ENCODE measurements at places on chromosomes 2 and 18.

- DNase-seq, result no peak
Observed at GRCh38 chr2:189454009-189454408, 12.7 kb downstream of the WDR75 start.

DNA sequence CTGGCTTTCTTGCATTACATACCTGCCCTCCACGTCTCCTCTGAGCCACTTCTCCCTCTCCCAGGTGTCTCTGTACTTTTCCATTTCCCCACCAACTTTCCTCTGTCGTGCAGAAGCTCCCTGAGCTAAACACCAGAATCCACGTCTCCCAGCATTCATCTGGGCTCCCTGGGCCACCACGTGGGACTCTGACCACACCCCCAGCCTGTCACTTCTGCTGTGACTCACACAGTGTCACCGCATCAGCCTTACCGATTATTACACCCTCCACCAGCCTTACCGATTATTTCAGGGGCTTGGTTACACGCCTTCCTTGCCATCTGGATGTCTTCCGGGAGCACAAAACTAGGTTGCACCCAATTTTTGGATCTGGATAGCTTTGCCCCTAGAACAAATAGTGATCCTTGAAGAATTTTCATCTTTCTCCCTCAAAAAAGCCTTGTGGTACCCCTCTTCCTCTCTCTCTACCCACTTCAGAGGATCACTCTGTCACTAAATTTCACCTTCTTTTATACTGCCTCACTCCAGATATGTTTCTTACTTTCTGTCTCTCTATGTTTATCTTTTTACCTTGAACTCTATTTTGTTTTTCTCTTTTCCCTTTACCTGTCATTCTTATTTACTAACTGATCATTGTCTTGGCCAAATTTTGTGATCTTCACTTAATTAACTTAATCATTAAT is 136.9 kb upstream of the CAB39 start:
- no peak for DNase-seq

DNA sequence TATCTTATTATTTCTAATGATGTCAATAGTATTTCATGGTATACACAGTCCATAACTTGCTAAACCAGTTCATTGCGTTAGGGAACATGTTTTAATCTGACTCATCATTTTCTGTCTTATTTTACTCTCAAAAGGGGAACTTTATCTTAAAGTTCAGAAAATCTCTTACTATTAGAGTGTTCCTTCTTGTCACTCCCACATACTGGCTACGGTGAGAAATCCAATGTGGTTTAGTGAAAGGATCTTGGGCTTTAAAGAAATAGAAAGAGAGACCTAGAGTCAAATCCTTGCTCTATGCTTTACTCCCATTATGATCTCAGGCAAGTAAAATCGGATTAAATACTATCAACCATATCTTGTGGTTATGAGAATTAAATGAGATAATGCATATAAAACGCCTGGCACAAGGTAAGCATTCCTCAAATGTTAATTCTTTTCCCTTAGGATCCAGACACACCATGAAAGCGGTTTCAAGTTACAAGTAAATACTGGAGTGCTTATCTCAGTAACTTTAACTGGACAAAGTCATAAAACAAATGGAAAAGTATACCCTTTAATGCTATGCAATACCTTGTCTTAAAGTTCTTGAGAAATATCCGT is 576.0 kb downstream of the ARHGAP15 start:
- DNase-seq, result peak; percentile 42

GRCh38 chr2:201631041-201631440 is 12.3 kb downstream of the TMEM237 start:
- DNase-seq, result no peak

- DNase-seq, result no peak
Observed at GRCh38 chr2:205754924-205755321, 72.6 kb downstream of the NRP2 start.

DNA sequence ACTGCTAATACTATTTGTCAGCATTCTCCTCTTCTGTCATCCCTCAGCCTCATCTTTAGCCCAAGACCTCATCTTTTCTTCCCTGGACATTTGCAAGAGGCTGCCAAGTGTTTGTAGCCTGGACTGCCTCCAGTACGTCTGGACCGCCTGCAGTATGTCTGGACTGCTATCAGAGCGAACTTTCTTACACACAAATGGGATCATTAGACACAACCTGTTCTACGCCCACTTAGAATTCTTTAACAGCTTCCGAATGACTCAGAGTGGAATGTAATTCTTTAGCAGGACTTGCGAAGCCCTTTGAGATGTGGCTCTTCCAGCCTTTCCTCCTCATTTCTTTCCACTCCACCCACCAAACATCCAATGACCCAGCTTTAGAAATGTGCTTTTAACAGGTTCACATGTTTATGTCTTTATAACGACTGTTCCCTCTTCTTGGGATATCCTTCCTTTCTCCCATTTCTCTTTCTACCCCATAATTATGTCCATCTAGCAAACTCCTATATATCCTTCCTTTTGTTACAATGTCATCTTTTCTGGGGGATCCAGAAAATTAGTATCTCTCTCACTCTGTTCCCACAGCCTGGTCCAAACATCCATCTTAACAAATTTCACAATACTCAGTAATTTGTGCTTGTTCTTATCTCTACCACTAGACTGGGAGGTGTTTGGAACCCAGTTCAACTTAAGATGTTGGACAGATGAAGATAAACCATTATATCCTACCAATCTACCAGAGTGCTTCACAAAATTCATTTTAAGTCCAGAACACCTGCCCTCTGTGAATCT is 171.3 kb upstream of the PGAP1 start:
- peak; percentile 35 for DNase-seq

- DNase-seq, result no peak
Observed at GRCh38 chr2:33665039-33665438, 65.9 kb upstream of the FAM98A start.

GRCh38 chr2:85886590-85886989 is 2.2 kb downstream of the ST3GAL5 start:
- peak; percentile 94 for DNase-seq
